NCI-H187 (cell line): ENCODE measurements at places on chromosomes 7 and 10.

DNA sequence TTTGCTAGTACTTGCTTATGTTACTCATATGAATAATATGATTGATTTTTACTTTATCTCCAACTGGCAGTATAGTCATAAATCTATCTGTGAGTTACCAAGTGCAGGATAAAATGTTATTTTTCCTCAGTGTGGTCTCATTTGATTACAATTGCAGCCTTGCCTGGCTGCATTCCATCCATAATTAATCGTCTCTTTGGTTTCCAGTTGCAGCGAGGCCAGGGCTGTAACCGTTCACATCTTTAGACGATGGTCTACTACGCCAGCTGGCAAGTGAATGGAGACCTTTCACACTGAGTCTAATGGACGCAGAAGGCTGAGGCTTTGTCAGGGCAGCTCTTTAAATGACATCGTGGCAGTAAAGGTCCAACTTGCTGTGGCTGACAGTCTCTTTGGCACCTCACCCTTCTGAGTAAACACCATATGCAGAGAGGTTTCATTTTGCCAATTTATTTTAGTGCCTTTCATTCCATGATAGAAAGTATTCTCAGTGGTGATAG lies 84.0 kb downstream of the ARL4A start:
- DNase-seq, result no peak

DNA sequence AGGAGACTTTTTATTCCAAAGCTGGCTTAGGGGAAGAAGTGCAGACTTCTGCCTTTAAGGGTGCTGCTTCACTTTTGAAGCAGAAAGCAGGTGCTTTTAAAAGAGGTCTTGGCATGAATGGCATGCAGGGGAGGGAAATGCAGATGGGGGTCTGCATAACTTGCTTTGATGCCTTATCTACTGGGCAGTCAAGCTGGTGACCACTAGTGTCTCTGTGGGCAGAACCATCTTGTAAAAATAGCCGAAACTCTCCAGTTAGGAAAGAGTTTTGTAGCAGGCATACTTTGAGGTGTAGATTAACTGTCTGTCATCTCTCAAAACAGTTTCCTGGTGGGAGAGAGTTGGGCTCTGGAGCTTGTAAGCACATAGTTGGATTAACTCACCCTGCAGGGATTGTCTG lies 9.9 kb upstream of the CTNNA3 start:
- no peak for DNase-seq

DNA sequence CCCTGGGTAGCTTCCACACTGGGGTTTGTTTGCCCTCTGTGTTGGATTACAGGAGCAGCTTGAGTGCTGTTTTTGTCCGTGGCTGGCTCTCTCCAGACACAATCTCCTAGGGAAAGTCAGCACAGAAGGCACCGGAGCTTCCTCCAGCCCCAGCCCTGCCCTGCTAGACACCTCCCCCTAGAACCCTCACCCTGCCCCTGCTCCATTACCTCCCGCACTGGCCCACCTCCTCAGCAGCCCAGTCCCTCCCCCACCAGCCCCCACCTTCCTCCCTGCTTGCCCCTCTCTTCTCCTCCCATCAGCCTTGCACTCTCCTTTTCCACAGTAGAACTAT lies 130.5 kb downstream of the ADCY1 start:
- DNase-seq, result no peak

GRCh38 chr10:92173996-92174395 lies 116.9 kb downstream of the CPEB3 start:
- no peak for DNase-seq

GRCh38 chr7:132112657-132113056 lies 463.6 kb downstream of the PLXNA4 start:
- no peak for DNase-seq

DNA sequence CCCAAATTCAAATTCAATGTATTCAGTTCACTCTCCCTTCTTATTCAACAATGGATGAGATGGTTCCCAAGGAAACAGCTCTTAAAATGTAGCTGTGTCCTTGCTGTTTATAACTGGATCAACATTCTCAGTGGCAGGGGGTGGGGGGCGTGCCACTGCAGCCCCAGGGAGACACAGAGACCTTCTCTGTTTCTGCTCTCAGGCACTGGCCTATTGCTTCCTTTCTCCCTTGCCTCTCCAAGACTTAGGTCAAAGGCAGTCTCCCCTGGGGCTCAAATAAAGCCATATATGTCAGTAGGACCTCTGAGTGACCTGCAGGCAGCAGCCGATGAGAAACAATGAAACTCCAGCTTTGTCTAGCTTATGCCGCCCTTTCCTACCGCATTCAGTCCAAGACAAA lies 20.7 kb downstream of the VSTM4 start:
- DNase-seq, result no peak

DNA sequence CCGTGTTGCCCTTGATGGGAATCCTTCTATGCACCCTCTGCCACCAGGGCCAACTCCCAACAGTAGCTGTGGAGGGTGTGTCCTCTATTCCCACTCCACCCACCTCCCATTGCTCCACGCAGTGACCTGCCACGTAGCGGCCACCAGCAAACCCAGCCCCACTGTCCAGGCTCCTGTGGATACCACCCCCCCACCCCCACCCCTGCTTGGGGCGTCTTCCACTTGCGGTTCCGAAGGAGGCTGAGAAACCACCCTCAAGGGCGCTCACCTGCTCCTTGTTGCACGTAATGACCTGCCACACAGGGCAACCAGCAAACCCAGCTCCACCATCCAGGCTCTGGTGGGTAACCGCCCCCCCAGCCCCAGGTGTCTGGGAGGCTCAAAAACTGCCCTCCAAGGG lies 72.0 kb downstream of the DIP2C start:
- no peak for DNase-seq

DNA sequence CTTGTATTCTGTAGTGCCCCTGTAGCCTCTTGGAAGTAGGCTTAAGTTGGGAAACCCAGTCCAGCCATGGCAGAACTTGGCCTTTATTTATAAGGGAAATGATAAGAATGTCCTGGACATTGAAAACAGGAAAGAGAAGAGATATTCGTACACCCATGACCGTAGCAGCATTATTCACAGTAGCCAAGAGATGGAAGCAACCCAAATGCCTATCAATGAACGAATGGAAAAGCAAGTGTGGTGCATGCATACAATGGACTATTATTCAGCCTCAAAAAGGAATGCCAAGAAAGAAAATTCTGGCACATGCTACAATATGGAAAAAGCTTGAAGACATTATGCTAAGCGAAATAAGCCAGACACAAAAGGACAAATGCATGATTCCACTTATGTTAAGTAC lies 315.3 kb downstream of the CXCL12 start:
- no peak for DNase-seq
